Activated CD4-positive, alpha-beta T cell treated with anti-CD3 and anti-CD28 coated beads for 1 hour (primary cell): ENCODE measurements at places on chromosomes 6 and 20.

DNA sequence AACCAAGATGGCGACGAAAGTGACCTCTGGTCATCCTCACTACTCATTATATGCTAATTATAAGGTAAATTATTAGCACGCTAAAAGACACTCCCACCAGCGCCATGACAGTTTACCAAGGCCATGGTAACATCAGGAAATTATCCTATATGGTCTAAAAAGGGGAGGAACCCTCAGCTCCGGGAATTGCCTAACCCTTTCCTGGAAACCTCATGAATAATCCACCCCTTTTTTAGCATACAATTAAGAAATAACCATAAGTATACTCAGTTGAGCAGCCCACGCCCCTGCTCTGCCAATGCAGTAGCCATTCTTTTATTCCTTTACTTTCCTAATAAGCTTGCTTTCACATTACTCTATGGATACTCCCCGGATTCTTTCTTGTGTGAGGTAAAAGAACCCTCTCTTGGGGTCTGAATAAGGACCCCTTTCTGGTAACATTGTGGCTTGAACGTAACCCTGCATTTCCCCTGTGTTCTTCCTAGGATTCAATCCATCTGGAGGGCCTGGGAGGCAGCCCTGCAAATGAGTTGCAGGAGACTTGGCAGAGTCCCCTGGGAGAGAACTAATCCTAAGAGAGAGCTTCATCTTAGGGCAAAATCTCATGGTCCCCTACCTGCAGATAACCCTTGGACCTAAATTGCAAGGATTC is 225.6 kb upstream of the JARID2 start:
- no peak for DNase-seq

GRCh38 chr6:107386340-107386739 is 73.0 kb downstream of the PDSS2 start:
- no peak for DNase-seq

DNA sequence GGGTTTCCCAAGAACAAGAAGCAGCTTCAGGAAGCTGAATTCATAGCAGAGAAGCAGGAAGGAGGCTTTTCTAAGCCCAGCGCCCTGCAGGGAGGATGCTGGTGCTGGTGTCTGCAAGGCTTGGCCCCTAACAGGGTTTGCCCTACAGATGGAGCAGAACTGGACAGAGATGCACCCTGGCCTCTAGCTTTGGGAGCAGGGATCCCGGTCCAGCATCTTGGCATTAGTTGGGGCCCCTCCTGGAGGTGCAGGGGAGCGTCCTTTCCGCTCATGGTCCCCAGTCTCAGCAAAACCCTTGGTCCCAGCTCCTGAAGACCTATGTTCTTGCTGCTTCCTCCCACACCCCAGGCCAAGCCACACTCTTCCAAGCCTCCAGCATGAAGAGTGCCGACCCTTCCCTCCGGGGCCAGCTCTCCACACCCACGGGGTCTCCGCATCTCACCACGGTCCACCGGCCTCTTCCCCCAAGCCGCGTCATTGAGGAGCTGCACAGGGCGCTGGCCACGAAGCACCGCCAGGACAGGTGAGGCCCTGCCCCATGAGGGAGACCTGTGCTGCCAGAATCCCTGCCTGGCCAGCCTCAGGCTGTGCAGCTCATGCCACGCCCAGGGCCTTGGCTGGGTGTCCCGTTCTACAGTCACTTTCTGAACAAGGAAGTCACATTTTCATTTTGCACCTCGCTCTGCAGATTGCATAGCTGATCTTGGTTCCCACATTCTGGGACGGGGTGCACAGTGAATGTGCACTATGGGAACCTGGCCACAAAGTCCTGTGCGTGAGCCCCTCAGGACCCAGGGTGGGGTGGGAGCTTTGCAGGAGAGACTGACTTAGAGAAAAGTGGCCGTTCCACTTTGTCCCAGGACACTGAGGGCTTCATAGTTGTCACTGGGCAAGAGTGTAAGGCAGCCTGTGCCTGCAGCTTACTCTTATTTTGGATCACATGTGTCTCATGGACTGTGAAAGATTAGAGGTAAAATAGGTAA is 160.2 kb downstream of the SYCP2 start:
- no peak for DNase-seq

- DNase-seq = no peak
Measured at GRCh38 chr6:341914-342831, 49.4 kb upstream of the IRF4 start.

GRCh38 chr6:71473926-71474325 is 185.3 kb downstream of the OGFRL1 start:
- no peak for DNase-seq

GRCh38 chr6:37243816-37244370 is 13.7 kb upstream of the TBC1D22B start:
- DNase-seq = no peak

GRCh38 chr6:85866758-85867401 is 224.2 kb upstream of the SYNCRIP start:
- DNase-seq = no peak

DNA sequence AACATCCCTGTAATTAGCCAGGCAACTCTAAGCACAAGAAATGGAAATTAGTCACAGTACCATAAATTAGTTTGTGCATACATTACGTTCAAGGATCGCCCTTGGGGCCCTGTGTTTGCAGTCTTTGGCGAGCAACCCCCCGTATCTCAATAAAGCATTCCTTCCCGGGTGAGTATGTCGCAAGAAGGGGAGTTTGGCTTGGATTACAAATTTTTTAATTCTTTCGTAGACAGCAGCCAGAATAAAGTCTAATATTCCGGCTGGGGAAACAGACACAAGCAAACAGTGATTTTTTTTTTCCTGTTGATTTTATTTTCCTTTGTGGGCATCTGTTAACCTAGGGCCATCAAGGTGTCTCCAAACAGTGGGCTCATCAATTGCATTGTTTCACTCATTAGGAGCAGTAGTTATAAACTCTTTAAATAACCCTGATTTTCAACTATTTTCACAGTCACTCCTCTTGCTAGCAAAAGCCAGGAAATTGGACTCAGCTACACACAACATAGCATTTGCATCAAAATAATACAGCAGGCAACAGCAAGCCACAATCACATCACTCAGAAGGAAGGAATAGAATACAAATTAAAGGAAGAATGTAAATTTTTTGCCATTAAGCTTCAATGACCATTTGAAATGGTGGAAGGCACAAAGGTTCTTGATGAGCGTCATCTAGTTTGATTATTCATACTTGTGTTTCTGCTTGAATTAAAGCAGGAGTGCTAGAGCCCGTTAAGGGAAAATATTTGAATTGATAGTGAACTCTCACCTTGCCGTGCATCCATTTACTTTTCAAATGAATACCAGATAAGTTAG is 85.3 kb downstream of the LINC00237 start:
- no peak for DNase-seq

GRCh38 chr6:2111162-2111677 is 134.2 kb downstream of the GMDS start:
- DNase-seq = no peak

DNA sequence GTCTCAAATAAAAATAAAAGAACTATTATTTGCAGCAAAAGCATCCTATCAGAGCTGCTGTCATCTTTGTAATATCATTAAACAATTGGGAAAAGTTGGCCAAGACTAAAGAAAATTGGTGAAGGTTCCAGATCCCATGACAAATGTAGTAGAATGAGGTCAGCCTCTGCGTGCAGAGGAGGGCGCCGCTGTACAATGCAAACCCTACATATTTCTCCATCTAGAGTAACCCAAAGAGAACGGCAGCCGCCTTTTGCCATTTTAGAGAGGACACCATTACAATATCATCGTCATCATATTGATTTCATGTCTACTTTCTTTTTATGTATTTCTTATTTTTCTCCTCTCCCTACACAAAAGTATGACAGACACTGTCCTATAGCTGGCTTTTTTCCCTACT is 59.5 kb downstream of the ZMYND8 start:
- DNase-seq = no peak

DNA sequence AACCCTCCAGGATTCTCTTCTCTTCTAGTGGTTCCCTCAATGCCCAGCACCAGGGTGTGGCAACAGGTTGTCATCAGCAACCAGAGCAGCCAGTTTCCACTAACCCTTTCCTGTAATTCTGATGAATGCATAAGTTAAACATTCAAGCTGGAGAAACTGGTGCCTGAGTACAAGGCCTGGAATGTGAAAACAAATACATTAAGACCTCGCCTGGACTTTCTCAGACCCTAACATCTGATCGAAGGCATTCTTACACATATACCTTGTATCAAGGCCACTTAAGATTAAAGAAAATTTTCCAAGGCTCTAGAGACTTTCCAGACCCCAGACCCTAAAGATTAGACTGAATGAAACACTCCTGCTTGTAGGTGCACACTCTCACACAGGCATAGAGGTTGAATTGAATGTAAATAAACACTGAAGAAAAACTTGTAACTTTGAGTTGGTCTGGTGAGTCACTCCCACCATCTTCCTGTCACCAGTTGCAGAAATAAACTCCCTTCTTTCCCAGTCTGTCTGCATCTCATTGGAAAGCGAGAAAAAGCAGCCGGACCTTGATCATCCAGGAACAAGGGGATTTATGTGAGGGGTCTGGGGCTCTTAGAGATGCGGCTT is 9.0 kb downstream of the LRP11 start:
- no peak for DNase-seq

DNA sequence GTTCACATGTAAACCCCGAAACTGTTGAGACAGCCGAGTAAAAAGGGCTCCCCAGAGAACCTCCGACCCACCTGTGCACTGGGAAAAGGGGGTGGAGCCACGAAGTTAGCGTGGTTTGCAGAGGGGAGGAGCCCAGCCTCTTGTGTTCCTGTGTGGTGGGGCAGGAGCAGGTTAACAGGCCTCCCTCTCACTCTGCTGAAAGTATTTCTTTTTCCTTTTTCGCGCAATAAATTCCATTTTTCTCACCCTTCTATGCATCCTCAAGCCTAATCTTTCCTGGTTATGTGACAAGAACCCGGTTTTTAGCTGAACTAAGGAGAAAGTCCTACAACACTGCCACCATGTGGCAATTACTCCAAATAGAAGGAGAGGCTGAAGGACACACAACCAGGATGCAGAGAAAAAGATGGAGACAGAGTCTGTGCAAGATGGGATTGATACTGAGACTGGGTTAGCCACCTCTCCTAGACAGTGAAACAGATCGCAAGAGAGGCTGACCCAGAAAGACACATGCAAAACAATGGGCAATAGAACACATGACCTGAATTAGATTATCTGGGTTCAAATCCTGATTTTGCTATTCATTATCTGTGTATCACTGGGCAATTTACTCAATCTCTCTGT is 168.7 kb upstream of the PRSS16 start:
- DNase-seq = no peak

DNA sequence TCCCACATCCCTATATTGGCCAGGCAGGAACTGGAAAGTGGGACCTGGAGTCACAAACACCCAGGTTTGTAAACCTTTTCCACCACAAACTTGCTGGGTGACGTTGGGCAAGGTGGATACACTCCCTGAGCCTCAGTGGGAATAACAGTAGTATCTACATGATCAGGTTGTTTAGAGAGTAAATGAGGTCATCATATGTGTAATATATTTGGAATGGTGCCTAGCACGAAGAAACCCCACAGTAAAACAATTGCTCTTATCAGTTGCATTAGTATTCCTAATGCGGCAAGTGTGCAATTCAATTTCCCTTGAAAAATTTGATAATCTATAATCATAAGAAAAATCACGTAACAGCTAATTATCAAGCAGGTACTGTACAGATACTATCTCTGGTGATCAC is 51.9 kb downstream of the HIVEP2 start:
- no peak for DNase-seq

DNA sequence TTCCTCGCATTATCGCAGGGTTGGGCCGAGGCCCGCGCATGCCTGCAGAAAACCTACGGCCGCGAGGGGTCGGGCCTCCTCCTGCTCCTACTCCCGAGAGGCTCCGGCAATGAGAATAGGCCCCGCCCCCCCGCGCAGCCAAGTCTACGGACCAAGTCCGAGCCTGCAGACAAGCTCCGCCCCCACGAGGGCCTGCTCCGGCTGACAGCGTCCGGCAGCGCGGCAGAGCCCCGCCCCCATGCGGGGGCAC is 3.1 kb upstream of the GPSM3 start:
- peak; percentile 99 for DNase-seq

GRCh38 chr6:113558431-113558830 is 298.7 kb upstream of the MARCKS start:
- no peak for DNase-seq

GRCh38 chr6:168725802-168726201 is 284.8 kb downstream of the SMOC2 start:
- no peak for DNase-seq

DNA sequence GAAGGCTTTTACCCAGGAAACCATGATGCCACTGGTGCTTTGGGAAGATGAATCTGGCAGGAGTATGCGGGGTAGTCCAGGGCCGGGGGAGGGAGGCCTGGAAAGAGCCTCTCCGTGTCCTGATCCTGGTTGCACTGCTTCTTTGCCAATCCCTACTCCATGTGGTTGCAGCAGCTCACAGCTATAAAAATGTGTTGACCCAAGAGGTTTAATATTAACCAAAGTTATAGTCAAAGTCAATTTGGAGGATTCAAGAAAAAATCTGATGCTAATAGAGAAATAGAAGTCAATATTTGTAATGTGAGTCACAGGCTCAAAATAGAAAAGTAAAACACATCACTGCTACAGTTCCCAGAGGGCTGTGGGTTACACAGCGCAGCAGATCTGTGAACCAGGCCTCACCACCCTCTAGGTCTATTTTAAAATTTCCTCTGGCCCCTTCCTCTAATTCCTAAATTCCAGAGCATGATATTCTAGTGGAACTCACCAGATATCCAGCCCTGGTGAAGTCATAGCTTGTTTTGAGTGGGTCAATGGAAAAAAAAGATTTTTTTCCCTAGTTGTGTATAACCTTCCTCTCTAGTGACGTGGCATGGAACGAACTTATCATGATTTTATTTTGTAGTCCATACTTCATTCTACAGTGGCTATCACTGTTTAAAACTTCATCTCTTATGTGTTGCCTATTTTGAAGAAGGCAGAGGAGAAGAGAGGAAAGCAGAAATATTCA is 63.2 kb upstream of the BMP2 start:
- DNase-seq = no peak

- DNase-seq = no peak
Measured at GRCh38 chr6:1986454-1987243, 258.8 kb downstream of the GMDS start.

GRCh38 chr6:152360034-152360433 is 277.1 kb downstream of the SYNE1 start:
- no peak for DNase-seq

DNA sequence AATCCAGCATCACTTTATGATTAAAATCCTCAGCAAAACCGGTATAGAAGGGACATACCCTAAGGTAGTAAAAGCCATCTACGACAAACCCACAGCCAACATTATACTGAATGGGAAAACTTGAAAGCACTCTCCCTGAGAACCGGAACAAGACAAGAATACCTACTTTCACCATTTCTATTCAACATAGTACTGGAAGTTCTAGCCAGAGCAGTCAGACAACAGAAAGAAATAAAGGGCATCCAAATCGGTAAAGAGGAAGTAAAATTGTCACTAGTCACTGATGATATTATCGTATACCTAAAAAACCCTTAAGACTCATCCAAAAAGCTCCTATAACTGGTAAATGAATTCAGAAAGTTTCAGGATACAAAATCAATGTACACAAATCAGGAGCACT is 33.3 kb downstream of the BLOC1S5 start:
- DNase-seq = no peak

GRCh38 chr6:154953644-154954043 is 41.5 kb upstream of the TIAM2 start:
- DNase-seq = no peak

GRCh38 chr6:159982731-159983506 is 14.0 kb downstream of the IGF2R start:
- no peak for DNase-seq
